ENCODE measurements at places on chromosomes 1 and 21.

DNA sequence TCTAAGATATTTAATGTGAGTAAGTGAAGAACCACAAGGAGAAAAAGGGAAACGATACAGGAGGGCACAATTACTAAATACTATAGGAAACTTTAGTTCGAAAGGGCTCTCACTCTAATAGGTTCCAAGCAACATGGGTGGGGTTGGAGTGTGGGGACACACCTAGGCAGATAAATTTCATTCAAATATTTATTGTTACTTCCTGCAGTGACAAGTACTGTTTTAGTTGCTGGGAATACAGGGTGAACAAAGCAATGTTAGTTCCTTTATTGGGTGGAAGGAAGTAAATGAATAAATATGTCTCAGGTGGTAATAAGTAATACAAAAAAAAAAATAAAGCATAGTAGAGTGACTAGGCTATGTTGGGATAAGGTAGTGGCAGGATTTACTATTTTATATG lies 73.2 kb upstream of the B3GALT2 start:
- no peak for DNase-seq

DNA sequence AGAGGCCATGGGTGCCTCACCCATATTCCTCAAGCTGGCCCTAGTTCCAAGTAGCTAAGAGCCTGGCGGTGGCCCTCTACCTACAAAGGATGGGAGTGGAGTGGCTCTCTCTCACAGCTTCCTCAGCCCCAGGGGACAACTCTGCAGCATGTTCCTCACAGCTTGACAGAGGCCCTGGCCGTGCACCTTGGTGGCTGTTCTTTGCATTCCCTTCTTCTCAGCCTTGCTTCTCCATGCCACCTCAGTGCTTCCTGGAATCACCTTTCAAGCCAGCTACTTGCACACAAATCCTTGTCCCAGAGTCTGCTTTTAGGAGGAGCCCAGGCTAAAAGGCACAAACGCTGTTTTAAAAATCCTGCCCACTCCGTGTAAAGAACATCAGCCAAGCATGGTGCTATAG lies 69.0 kb upstream of the DIRAS3 start:
- DNase-seq: no peak

GRCh38 chr1:44645476-44646244 lies 28.6 kb downstream of the TMEM53 start:
- DNase-seq: no peak

GRCh38 chr21:32088471-32088870 lies 190.4 kb downstream of the MIS18A start:
- no peak for DNase-seq

DNA sequence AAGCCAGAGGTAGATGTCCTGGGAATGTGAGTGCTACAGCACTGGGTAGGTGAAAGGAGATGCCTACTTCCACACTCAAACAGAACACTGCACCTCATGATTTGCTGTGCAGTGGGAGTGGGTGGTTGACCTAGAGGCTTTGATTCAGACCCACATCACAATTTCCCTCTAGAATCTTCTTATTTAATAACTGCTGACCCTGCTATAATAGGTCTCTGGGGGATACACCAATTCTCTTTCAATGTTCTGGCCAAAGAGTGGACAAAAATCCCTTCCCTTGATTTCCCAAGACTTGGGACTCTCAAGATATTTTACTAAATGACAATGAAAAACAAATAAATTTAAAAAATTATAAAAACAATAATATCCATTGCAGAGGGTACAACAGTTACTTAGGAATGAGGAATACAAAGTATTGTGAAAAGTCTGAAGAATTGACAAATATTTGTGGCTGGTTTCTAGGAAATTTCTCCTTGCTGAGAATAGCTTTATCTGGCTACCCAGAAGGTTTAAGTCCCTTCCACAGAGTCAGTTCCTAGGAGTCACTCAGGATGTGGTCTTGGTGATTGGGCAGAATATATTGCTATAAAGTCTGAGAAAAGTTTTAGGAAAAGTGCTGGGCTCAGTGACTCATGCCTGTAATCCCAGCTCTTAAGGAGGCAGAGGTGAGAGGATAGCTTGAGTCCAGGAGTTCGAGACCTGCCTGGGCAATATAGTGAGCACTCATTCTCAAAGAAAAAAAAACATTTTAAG lies 2.4 kb upstream of the FCGR2A start:
- no peak for DNase-seq

All from keratinocyte (primary cell).